ENCODE measurements at places on chromosomes 3 and 15.

DNA sequence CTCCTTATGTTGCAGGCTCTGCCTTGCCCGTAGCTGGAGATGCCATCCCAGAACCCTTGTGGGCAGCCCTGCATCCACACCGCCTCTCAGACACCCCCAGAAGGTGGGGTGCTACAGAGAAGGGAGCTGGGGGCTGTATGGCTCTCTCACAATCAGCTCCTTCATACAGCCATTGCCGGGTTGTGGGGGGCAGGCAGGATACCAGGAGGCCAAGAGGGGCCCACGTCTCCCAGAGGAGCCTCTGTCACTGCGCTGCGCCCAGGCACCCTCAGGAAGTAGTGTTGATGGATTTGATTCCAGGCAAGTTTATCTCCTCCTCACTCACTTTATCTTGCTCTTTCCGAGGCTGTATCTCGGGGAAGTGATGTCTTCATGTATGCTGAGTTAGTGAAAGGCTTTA is 171.6 kb downstream of the CHDH start:
- DNase-seq = no peak

DNA sequence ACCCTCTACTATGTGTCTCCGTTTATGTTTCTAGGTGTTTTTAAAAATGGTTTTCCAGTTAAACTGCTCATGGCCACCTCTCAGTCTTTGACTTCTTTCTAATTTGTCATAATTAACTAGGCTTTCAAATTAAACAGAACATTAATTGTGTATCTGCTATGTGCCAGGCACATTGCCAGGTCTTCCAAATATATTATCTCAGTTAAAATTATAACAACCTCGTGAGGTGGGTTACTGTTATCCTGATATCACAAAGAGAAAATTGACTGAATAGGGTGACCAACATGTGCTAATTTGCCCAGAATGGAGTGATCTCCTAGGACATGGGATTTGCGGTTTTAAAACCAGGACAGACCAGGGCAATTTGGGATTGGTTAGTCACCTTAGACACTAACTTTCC is 222.4 kb upstream of the TLE3 start:
- DNase-seq = no peak

DNA sequence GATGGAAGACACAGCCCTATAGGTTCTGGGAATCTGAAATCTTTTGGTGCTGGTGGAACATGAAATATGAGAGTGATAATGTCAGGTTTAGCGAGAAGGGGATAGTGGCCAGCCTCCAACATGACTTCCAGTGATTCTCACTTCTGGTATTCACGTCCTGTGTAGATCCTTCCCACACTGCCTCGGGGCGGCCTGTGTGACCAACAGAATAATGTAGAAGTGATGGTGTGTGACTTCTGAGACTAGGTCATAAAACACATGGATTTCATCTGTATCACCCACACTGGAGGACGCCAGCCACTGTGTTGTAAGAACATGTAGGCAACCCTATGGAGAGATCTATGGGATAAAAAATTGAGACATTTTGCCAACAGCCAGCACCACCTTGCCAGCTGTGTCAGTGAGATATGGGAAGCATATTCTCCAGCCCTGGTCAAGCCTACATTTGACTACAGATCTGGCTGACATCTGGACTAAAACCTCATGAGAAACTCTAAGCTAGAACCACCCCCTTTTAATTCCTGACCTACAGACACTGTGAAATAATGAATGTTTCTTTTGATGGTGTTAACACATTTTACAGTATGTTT is 25.5 kb upstream of the NUDT16 start:
- DNase-seq = no peak

GRCh38 chr3:106281221-106281620 is 412.4 kb upstream of the CBLB start:
- peak; percentile 62 for DNase-seq

DNA sequence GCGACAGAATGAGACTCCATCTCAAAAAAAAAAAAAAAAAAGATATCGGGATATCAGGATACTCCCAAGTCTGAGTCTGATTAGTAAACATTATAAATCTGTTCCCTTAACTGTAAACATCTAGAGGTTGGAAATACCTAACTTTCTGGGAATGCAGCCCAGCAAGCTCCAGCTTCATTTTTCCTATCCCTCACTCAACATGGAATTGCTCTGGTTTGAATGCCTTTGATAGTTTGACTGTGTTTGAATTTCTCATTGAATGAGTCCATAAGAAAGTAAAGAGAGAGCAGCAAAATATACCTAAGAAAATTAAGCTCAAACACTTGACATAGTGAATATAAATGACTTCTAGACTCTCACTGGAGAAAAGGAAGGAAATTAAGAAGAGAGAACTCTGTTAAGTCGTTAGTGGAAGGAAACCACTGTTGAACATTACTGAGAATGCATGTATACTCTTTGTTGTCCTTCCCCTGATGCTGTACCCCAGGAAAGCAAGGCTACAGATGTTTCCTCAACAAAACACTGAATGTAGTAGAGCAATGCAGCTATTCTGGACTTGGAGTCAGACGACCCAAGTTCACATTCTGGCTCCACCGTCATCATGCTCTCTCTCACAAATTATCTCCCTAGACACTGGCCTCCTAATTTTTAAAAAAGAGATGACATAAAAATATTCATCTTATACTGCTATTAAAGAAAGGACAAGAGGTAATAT is 62.4 kb downstream of the CD200 start:
- no peak for DNase-seq

- no peak for DNase-seq
Observed at GRCh38 chr3:13714251-13714916, 165.5 kb downstream of the FBLN2 start.

GRCh38 chr15:25862472-25863110 is 536 bp downstream of the ATP10A start:
- no peak for DNase-seq

- no peak for DNase-seq
Observed at GRCh38 chr15:53106505-53107286, 316.6 kb upstream of the ONECUT1 start.

DNA sequence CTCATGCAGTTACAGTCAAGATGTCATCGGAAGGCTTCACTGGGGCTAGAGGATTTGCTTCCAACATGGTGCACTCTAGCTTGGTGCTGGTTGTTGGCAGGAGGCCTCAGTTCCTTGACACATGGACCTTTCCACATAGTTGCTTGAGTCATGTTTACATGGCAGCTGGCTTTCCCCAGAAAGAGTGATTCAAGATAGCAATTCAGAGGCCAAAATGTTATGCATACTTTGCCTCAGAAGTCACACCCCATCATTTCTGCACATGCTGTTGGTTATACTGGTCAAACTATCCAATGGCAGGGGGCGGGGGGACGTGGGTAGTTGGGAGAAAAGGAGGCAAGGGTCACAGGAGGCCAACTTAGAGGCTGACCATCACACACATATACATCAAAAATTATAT is 58.7 kb downstream of the FOXB1 start:
- DNase-seq = no peak
